ENCODE measurements at places on chromosomes 5 and 9.

DNA sequence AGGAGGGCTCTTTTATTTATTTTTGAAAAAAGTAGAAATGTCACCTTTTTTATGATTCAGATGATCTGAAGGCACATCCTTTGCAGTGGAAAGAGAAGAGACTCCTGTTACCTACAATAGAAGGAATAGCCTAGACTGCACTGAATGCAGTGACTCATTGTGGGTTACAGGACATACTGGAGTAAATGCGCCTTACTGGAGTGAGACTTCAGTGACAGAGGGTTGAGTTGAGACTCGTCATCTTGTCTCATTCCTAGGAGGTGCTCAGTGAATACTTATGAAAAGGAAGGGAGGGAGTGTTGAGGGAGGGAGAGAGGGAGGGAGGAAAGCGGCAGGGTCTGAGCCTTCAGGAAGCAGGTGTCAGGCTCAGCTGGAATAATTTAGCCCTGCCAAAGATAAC, 25.2 kb downstream of the ANKRA2 start:
- DNase-seq = no peak

GRCh38 chr5:131262953-131263541, 806 bp upstream of the CDC42SE2 start:
- no peak for DNase-seq

- DNase-seq = no peak
Measured at GRCh38 chr9:6566409-6567139, 79.0 kb downstream of the GLDC start.

GRCh38 chr5:154811653-154812465, 38.5 kb downstream of the FAXDC2 start:
- peak; percentile 36 for DNase-seq

DNA sequence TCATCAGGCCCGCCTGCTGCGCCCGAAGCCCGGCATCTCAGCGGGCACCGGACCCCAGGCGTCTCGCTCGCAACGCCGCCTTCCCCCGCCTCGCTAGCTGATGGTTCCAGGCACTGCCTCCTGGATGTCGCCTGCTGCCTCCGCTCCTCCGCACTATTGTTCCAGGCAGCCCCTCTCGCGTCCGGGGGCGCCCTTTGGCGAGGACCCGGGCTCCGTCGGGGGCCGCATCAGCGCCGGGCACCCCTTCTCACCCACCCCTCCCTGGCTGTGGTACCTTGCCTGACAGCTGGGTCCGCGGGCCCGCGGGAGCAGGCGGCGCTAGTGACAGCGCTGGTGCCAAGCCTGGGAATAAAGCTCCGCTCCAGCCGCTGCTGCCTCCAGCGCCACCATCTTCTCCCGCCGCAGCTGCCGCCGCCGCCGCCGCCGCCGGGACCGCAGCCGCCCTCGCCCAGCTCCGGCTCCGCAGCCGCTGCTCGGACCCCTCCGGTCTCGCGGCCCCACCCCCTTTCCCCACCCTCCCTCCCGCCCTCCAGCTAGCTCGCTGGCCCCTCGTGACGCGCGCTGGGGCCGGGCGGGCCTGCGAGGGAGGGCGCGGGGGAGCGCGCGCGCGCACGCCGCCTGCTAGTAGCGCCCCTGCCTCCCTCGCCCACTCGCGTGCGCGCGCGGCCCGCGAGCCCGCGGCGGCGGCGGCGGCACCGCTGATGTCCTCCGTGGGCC, at the start of gene APBA1:
Gene APBA1, minus strand, starts transcription at position 493 of the 717 bp plus-strand sequence.
- DNase-seq = no peak

GRCh38 chr5:11790201-11790600, 114.0 kb downstream of the CTNND2 start:
- no peak for DNase-seq

GRCh38 chr9:117487555-117488175, 72.8 kb upstream of the ASTN2 start:
- DNase-seq = no peak

DNA sequence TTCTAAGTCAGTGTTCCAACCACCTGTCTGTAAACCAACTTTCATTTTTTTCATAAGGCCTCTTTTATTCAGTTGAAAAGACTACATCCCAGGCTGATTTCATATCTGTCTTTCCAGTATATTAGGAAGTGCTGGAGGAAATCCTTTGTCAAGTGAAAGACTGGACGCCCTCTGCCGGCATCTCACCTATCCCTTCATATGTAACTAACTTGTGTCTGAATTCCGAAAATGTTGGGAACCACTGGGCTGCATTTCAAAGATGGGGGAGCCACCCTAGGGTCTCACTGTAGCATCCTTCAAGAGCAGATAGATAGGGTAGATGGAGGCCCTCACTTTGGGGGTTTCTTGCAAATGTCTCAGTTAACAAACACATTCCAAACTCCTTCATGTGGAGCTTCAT, 569.8 kb downstream of the CTNND2 start:
- no peak for DNase-seq

DNA sequence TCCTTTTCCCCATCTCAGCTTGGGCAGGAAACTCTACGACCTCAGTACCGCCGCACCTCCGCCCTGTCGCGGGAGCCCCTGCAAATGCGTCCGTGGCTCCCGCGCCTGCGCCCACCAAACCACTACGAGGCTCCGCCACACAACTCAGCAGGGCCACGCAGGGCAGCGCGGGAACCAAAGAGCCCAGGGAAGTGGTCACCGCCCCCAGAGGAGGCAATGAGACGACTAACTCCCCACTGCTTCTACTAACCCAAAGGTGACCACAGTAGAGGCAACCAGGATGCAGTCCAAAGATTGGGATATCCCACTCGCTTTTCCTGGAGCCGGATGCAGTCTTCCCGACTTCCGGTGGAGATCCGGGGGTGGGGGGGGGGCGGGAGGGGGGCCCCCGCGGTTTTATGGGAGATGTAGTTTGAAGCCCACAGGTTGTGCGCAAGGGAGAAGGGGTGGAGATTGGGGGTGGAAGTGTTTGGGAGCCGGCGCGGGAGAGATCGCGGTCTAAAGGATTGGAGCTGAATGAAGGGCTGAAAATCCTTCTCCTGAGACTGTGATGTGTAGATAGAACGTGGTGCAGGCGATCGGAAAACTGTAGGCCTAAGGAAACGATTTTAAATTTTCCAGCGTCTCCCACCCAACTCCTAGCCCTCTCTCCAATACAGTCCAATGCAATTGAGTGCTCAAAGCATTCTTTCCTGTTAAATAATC, at the start of gene NUDT12:
Gene NUDT12, minus strand, starts transcription at position 337 of the 705 bp plus-strand sequence. CDS start 2,541 bp downstream, outside the sequence.
- DNase-seq = no peak

DNA sequence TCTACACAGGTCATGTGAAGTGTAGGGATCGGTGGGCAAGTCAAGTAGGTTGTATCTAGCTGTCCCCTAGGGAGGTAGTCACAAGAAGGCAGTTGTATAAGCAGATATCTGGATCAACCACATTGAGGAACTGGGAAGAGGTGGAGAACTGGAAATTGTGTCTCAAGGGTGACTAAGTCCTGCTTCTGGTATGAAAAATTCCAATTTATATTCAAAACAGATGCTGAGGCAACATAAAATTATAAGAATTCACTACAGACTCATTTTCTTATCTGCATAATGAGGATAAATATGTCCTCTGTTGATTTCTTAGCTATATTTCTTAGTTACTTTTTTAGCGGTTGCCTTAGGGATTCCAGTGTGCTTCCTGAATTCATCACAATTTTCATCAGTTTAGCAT, 46.8 kb downstream of the GALNT12 start:
- no peak for DNase-seq

DNA sequence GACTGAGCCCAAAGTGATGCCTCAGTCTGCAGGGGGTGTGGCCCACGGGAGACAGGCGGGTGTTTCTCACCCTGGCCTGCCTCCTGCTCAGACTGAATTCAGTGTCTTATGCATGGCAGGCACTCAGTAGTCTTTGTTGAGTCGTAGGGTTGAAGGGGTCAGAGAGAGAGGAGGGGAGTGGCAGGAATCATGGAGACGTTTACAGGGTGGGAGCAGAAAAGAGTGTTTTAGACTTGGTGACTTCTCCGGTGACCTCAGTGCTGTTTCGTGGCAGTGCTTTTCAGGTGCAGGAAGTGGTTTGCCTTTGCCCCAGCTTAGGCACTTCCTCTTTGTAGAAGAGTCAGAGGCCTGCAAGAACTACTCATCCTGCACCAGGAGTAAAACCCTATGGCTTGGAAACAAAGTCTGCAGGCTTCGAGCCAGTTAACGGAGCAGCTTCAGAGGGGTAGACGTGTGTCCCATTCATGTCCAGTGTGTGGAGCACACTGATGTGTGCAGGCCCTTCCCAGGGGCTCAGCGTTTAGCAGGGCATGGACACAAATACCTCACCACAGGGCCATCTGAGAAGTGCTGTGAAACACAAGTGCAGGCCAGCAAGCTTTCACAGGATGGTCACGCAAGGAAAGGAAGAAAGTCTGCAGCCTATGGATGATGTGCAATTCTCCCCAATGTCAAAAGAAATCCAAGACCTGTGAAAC, 24.5 kb upstream of the SEMA4D start:
- DNase-seq = no peak

DNA sequence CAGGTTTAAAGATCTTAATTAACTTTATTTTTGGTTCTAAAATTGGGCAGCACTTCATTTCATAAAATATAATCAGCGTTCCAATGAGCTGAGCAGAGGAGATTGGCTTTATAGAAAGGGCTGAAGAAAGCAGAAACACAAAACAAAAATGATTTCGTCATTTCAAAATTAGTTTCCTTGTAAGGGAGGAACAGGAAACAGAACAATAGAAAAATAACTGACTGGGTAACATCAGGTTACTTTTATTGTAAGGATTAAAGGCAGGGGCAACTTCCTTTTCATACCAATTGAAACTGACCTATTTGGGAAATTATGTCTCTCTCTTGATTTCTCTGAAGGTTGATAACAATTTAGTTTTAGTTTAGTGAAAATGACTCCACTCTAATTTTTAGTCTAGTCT, 157.1 kb downstream of the ATP10B start:
- DNase-seq = no peak

DNA sequence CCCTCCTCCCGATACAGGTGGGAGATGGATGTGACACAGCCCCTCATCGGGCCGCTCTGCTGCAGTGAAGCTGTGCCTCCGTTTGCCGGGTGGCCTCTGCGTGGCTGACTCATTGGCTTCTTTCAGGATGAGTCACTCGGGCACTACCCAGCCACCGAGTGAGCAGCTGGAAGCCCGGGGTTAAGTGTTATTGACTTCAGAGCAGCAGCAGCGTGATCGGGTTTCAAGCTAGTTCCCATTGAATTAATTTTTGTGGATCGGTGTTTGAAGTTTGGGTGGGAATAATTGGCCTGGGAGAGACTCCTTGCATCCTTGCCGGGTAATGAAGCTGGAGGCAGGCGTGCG, 266.4 kb upstream of the IRX4 start:
- no peak for DNase-seq

DNA sequence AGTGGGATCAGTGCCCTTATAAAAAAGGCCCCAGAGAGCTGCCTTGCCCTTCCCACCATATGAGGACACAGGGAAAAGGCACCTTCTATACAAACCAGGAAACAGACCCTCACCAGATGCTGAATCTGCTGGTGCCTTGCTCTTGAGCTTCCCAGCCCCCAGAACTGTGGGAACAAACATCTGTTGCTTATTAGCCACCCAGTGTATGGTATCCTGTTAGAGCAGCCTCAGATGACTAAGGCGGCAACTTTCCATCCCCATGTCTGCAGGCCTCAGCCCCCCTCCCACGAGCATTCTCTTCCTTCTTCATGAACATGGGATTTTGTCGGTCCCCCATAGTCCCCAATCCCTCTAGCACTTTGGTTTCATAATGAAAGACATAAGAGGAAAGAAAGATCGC, 202.5 kb upstream of the GAS1 start:
- DNase-seq = no peak

GRCh38 chr5:128491291-128491690, 46.8 kb downstream of the FBN2 start:
- no peak for DNase-seq
